ENCODE measurements at places on chromosomes 2 and 18.

- DNase-seq: no peak
Measured at GRCh38 chr2:205053827-205054410, 508.6 kb downstream of the PARD3B start.

GRCh38 chr2:144989579-144990270 lies 469.8 kb upstream of the ZEB2 start:
- no peak for DNase-seq

- no peak for DNase-seq
Measured at GRCh38 chr2:27627963-27628766, 647 bp downstream of the CCDC121 start.

DNA sequence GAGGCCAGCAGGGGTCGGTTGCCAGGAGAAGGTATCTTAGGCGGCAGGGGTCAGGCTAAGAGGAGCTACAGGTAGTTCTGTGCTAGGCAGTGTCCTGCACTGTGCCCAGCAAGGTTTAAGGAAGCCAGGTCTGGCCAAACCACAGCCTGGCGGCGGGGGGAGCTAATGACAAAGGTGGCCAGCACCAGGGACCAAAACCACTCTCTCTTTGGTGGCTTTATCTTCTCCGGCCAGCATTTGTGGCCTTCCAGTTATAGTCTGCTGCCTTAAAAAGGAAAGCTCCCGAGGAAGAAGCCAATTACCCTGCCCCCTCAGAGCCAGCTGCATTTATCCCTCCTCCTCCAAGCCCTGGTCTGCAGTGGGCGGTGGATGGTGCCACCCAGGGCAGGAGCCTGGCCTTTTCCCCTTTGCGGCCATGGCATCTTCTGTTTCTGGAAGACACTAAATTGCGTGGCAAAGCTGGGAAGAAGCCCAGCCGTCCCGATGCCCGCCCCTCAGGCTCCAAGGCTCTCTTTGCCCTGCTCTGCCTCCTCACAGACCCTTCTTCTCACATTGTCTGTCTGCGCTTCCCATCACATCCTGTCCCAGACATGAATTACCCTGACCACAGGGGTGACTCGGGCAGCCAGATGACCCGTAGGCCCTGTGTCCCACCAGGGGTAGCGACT lies 94.6 kb downstream of the EN1 start:
- DNase-seq: no peak

DNA sequence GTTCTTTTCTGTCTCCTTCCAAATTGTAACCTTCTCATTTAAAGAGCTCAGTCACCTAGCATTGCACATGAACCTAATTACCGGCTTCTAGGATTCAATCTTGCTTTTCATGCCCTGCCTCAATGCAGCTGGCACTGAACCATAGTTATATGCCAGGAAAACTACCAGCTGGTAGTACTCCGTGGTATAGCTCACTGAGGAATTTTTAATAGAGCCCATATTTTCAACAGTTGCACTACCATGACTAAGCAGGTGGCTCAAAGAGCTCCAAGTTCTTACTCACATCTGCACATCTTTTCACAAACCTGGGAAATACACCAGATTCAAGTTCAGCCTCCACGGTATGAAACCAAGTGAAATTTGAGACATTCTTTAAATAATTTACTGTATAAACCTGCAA lies 363.5 kb downstream of the GRB14 start:
- no peak for DNase-seq

Data from T-helper 17 cell (primary cell).